ENCODE measurements at places on chromosomes 4 and X.

DNA sequence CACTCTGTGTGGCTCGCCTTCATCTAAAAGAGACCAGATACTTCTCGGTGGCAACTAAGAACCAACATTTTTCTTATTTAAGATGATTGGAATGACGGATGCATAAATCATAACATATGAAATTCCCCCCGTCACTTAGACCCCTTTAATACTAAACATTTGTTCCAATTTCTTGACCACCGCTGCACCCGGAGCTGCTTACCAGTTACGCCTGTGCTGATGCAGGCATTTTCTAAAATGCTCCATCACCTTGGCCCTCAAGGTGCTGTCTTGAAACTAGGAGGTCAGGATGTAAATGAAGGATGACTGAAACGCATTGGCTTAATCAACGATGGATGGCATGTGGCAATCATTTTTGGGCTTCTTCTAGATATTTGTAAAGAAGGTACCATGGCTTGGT, 130.0 kb downstream of the CPZ start:
- DNase-seq = no peak

DNA sequence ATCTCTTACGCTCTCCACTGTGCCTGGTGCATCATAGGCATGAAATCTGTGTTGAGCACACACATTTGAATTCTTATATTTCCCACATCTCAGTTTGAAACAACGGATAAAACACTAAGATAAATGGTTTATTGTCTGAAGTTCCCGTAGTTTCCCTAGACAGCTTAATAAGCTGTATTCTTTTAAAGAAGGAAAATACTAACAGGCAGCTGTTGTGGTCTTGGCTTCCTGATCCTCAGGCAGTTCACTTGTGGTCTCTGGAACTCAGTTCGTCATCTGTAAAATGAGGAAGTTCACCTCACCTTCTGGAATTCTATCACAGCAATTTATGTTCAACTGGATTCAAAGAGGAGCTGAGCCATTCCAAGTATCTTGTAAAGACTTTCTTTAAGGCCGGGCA, 1805.6 kb upstream of the TENM3 start:
- no peak for DNase-seq

- DNase-seq = no peak
Observed at GRCh38 chr4:117429061-117429460, 343.7 kb upstream of the TRAM1L1 start.

GRCh38 chrX:20461576-20461975, 194.9 kb upstream of the RPS6KA3 start:
- DNase-seq = no peak

DNA sequence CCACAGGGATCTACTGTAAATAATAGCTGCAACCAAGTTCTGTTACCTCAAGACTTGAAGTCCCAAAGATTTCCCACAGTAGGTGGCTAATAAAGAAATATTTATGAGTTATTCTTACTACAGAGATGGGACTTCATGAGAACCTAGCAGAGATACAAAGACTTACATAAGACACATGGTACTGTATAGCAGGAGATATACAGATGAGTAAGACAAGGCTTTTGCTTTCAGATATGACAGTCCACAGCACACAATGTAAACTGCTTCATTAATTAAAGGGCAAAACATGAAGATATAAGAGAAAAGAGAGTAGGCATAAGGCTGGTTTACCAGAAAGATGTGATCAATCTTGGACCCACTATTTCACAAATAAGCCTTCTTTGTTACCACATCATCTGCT, 6.6 kb downstream of the ANKRD17 start:
- no peak for DNase-seq

DNA sequence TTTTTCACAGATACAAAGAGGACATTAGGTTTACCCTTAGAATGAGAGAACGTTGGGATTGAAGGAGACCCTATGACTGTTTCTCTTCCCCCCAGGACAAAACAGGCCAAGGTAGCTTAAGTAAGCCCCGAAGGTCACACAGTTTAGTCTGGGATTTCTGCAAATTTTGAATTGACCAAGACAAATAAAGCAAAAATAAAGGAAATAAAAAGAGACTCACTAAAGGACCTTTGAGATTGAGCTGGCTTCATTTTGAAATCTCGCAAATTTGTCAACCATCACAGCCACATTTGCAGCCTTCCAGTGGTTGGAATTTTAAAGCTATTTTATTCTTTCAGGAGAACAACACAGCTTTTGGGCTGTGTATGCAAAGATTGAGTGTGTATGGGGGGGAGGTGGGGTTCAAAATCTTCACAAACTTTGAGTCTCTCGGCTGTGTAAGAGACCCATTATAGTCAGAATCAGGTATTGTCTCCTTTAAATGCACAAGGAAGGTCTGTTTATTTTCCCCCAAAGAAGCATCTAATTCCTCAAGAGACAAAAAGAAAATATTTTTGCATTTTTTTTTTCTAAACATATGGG, 4.2 kb downstream of the TMSB4X start:
- DNase-seq = no peak

- DNase-seq = no peak
Observed at GRCh38 chr4:161702287-161702686, 461.5 kb downstream of the FSTL5 start.

All from stimulated activated CD4-positive, alpha-beta T cell treated with anti-CD3 and anti-CD28 coated beads, Interleukin-2, amount 100 ng/mL, for 24 hours (primary cell).